ENCODE measurements at places on chromosomes 11 and 22. TPM values are rescaled to one million over a fixed set of nuclear protein-coding genes. Genes with fewer than 3 reads are reported as not detected.
A peak's percentile ranks its signal among the peaks of the same experiment; 100 is the strongest.

GRCh38 chr11:130817330-130817944 is 98.8 kb downstream of the SNX19 start:
- peak; percentile 51 for DNase-seq

DNA sequence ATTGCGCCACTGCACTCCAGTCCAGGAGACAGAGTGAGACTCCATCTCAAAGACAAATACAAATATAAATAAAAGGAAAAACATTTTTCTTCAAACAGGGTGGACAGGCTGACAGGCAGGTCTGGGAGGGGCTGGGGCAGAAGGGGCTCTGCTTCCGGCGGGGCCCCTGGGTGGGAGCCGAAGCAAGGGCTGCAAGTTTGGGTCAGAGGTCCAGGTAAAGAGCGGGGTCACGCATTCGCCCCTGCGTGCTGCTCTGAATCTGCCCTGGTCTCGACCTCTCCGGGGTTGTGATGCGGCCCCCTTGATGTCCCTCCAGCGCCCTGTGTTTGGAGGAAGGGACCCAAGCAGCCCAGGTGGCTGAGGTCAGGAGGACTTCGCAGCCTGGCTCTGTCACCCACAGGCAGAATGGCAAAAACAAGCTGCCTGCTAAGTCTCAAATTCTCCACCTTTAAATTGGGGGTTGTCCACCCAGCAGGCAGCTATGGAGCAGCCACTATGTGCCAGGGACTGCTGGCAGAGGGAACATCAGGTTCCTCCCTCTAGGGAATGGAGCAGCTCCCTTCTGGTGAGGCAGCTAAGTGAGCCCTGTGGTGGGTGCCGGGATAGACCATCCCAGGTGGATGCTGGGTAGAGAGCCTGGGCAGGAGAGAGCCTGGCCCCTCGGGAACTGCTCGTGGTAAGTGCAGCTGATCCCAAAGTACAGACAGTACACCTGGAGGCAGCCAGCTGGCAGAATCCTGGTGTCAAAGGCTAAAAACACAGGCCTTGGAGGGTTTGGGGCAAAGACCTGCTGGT is 10.3 kb upstream of the PHF21B start:
- DNase-seq = no peak

DNA sequence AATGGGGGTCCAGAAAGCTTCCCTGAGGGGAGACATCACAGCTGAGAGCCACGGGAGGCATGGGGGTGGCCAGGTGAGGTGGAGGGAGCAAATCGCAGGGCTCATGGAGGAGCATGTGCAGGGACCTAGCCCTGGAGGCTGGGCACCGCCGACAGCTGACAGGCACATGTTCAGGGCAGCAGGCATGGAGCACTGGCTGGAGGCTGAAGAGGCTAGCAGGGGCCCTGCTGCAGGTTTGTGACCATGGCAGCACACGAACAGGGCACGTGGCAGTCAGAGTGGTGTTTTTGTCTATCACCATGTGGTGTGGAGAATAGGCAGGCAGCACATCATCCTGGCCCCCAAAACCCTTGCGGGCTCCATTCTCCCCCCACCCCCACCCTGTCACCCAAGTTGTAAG is 10.1 kb upstream of the CDC42EP2 start:
- no peak for DNase-seq

- no peak for DNase-seq
Measured at GRCh38 chr22:25380122-25380747, 160.8 kb downstream of the CRYBB2 start.

DNA sequence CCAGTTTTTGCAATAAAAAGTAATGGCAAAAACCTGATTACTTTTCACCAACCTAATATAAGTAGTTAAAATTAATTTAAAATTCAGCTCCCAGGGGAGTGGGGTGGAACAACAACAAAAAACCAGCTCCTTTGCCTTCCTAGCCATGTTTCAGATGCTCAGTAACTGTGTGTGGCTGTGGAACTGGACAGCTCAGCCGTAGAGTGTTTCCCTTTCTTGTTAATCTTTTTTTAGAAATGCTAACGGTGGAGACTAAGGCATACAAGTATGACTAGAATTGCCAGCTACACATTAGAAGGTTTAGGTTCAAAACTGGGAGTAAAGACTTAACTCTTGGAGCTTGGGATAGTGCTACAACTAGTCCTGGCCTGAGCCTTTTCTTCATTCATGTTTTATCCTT is 45.0 kb downstream of the PPP6R3 start:
- no peak for DNase-seq

- DNase-seq = no peak
Measured at GRCh38 chr11:86208572-86208971, 36.0 kb upstream of the EED start.

C11orf21 gene
- total RNA-seq = not detected
